Right ventricle myocardium superior (tissue), 1 donor: ENCODE measurements at places on chromosomes 5 and 9. TPM values are rescaled to one million over a fixed set of nuclear protein-coding genes. Genes with fewer than 3 reads are reported as not detected.

DNA sequence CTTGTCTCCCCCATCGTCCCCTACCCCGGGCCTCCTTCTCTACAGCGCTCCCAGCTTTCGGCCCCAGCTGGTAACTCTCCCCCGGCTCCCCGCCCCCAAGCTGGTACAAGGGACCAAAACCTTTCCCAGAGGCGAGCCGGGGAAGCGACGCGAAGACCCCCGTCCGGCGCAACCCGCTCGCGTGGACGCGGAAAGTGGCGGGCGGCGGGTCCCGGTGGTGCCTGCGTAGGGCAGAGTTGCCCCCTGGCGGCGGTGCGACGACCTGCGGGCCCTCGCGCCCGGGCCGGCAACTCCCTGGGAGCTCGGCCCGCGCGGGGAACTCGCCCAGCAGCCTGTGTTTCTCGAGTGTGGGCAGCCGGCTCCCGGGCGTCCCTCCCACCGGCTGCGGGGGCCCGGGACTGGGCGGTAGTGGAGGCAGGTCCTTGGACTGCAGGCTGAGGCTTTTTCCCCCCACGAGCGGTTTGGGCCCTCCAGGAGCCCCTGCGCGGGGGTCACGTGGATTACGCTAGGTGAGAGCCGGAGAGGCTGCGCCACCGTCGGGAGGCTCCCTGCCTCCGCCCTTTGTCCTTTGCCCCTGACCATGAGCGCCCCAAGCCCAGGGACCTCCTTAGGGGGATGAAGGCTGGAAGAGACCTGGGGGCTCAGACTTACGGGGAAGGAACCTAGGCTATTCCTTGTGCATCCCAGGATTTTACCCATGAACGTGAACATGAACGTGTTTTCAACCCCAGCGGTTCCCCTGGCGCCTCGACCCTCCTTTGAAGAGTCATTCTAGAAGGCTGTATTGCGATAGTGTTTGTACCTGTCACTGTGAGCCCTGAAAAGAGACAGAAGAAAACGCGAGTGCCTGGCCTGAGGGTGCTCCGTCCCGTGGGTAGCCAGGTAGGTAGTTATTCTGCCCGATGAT is 2.9 kb upstream of the FOXD1 start:
- DNase-seq, result peak; percentile 76

The FBP2 gene
- total RNA-seq, result 0.27 TPM

DNA sequence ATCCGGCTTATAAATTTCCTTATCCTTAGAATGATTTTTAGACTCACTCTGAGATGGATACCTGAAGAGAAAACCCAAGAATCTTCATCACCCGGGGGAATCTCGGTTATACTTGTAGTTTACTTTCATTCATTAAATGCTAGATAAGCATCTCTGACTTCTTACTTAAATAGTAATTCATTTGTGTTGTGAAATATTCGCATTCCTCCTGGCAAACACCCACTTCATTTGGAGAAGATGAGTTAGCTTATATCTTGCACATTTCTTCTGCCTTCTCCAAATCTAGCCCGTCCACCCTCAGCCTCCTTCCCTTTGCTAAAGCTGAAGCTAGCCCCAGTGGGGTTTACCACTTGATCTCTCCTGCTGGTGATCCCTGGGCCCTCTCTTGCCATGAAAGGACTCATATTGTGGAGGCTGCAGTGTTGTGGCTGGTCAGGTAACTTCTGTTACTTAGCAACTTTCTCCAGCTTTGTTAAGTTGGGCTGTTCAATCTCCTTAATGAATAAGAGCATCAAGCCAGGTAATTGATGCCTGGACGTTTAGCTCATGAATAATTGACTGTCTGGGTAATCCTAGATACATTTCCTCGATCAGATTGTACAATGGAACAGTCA is 11.3 kb upstream of the POU4F3 start:
- DNase-seq, result no peak

The PDE4D gene
- total RNA-seq, result 30.2 TPM

The FYB1 gene
- total RNA-seq, result 4.2 TPM

The SOHLH1 gene
- not detected for total RNA-seq

DNA sequence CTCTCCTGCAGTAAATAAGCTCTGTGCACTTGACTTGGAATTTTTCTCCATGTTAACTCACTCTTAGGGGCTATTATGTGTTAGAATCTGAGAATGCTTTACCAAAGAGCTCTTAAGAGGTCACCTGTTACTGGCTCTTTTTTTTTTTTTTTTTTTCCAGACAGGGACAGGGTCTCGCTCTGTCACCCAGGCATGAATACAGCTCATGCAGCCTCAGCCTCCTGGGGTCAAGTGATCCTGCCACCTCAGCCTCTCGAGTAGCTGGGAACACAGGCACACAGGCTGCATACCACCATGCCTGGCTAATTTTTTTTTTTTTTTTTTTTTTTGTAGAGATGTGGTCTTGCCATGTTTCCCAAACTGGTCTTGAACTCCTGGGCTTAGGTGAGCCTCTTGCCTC is 22.1 kb downstream of the HMGXB3 start:
- no peak for DNase-seq

The PMPCA gene
- total RNA-seq, result 80.2 TPM

The DBH gene
- not detected for total RNA-seq
